ENCODE measurements at places on chromosomes 4 and X.

DNA sequence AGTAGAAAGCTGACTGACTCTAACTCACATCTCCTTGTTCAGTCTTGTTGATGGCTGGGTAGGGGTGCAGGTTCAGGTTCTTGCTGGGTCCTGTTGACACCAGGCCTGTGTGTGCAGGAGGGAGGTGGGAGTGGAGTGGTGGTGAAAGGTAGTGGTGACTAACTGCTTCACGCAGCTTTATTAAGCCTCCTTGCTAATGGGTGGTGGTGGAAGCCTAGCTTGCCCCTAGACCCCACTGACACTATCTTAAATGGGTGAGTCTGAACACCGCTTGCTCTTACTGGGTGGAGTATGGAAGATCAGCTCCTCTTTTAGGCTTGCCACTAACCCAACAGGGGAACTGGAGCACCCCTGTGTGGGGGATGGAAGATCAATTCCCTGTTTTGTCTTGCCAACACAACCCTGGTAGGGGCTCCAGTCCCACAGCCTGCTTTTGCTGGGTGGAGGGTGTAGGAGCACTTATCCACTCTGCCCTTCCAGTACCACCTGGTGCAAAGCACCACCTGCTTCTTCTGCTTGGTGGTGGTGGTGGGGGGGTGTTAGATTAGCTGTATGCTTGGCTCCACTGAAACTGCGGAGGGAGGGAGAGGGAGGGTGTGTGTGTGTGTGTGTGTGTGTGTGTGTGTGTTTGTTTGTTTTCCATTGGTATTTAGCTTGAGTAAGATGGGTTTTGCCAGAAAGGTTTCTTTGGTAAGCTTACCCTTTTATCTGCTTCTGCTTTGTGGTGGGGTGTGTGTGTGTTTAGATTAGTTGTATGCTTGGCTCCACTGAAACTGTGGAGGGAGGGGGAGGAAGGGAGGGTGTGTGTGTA is 25.6 kb downstream of the KDM6A start:
- no peak for DNase-seq

- DNase-seq: no peak
Observed at GRCh38 chr4:7786517-7786916, 153.1 kb downstream of the AFAP1 start.

- DNase-seq: no peak
Observed at GRCh38 chr4:153929675-153930074, 140.8 kb upstream of the SFRP2 start.

GRCh38 chr4:123699880-123700771 is 303.5 kb downstream of the SPRY1 start:
- DNase-seq: peak; percentile 55

DNA sequence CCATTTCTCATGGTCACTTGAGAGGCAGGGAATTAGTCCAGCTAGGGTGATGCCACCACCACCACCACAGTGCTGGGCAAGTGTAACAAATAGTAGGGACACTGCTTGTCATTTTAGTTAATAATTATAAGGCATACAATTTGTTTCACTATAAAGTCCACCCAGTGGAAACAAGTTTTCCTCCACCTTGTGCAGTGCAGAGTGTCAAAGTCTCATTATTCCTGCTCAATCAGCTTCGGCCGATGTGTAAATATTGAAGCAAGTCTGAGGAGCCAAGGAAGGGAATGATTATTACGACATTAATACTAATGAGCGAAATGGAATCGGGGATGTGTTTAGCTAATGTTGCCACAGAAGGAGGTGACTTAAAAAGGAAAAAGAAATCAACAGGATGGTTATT is 340.4 kb downstream of the NKX6-1 start:
- DNase-seq: no peak

- peak; percentile 66 for DNase-seq
Observed at GRCh38 chr4:101200561-101200960, 146.8 kb downstream of the PPP3CA start.

GRCh38 chr4:103098756-103099440 is 736 bp downstream of the BDH2 start:
- no peak for DNase-seq

GRCh38 chr4:531721-532565 is 32.9 kb downstream of the PIGG start:
- DNase-seq: no peak

DNA sequence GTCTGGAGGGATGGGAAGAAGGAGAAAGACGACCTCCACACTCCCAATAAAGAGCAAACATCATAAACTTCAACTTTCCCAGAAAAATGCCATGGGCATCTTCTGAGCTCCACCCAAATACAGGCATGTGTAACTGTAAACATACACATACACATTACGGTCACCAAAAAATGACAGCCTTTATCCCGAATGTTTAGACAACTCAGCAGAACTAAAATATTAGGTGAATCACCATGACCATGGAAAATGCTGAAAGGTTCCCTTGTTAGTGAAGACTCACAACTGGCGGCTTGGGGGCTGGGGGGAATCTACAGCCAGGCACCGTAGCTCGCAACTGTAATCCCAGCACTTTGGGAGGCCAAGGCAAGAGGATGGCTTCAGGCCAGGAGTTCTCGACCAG is 33.0 kb downstream of the PRKX start:
- no peak for DNase-seq

- no peak for DNase-seq
Observed at GRCh38 chr4:37447886-37448285, 203.3 kb downstream of the NWD2 start.

Data from amniotic stem cell (primary cell).